ENCODE measurements at places on chromosomes 11 and 22.
A peak's percentile ranks its signal among the peaks of the same experiment; 100 is the strongest.

- DNase-seq, result no peak
These were observed 62.5 kb upstream of the RRM1 start for GRCh38 chr11:4032097-4032496.

GRCh38 chr11:100667449-100667848, 19.6 kb upstream of the ARHGAP42 start:
- no peak for DNase-seq

- DNase-seq, result no peak
These were observed 100.6 kb downstream of the MORC2 start for GRCh38 chr22:30867746-30868662.

GRCh38 chr11:17741487-17741886, 6.9 kb downstream of the KCNC1 start:
- DNase-seq, result no peak

- no peak for DNase-seq
These were observed 27.5 kb downstream of the ARVCF start for GRCh38 chr22:19988965-19989724.

DNA sequence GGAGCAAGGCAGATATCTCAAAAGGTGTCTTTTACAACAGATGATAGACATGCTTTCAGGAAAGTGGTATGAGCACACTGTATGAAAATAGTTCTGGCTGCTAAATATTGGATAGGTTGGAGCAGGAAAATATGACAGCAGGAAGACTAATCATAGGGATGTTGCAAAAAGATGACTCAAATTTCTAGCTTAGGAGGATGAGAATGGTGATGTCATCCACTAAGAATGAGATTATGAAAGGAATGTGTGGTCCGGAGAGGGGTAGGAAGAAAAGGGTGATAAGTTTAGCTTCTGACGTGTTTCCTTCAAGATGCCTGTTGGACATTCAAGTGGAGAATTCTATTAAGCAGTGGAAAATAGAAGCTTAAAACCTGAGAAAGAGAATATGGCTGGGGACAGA, 46.4 kb downstream of the RCN1 start:
- DNase-seq, result peak; percentile 28

- DNase-seq, result no peak
These were observed 483.3 kb upstream of the ARHGAP42 start for GRCh38 chr11:100203789-100204188.

DNA sequence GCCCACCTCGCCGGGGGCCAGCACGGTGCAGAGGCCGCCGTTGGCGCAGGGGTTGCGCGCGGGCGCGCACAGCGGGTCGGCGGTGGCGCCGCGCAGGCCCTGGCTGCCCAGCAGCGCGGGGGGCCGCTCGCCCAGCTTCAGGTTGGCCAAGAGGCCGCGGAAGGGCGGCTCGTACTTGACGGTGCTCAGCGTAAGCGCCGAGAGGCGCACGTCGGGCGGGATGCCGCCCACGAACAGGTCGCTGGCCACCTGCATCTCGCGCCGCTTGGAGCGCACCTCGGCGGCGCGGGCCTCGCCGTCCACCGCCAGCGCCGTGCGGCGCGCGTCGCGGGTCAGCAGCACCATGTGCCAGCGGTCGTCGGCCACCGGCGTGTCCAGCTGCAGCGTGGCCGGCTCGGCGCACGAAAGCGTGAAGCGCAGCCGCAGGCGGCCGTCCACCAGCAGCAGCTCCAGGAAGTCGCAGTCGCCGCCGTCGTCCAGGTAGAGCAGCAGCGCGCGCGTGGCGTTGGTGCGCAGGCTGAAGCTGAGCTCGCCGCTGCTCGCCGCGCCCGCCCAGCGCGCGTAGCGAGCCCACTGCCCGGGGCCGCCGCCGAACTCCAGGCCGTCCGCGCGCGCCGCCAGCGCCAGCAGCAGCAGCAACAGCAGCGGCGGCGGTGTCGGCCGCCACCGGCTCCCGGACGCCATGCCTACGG, 9.8 kb downstream of the NRXN2 start:
- DNase-seq, result peak; percentile 81
